Spleen (tissue), 13 donors: ENCODE measurements at places on chromosomes 16 and 17. TPM values are rescaled to one million over a fixed set of nuclear protein-coding genes. Genes with fewer than 3 reads are reported as not detected.

DNA sequence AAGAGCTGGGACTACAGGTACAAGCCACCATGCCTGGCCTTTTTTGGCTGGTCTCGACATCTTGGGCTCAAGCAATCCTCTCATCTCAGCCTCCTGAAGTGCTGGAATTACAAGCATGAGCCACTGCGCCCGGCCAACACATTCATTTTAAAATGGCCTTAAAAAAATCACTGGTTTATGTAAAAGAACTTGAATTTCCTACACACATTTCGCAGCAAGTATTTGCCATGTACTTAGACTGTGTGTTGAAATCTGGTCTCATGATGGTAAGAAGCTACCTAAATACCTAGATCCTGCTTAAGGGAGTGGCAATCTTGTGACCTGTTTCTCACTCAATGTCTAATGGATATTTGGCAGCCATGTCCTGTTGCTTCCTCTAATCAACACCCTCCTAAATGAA is 8.5 kb upstream of the CYTH1 start:
- H3K4me1 ChIP-seq = peaks cover 51% of the 10 kb centered on the region
- H3K27ac ChIP-seq = no peak overlapping the region
- H3K36me3 ChIP-seq = peaks cover 4% of the 10 kb centered on the region
- no peak overlapping the region for H3K4me3 ChIP-seq

Gene YBX2
- total RNA-seq = 0.19 TPM

Gene ABCC6
- 0.22 TPM for total RNA-seq

GRCh38 chr17:49555495-49556222 is 20.0 kb upstream of the NXPH3 start:
- no peak overlapping the region for H3K27ac ChIP-seq
- H3K36me3 ChIP-seq = no peaks in the 10 kb centered on the region
- peak; percentile 39 for DNase-seq
- no peak overlapping the region for H3K4me3 ChIP-seq
- H3K4me1 ChIP-seq = peaks cover 15% of the 10 kb centered on the region

DNA sequence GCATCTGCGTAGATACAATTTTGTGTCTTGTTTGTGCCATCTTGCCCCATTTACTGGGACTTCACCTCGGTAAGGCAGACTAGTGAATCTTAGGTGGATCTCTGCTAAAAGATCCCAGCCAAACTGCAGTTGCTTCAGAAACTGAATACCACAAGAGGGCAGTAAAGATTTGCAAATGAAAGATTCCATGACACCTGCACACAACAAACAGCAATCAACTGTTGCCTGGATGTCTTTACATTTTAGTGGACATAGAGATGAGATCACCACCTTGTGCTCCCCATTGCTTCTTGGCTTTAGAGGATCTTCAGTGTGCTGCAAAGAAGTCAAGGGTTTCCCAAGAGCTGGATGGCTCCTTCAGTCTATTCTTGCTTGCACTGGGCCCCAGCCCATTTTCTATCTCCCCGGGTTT is 119.2 kb upstream of the CACNG5 start:
- no peak for DNase-seq
- H3K27ac ChIP-seq = no peak overlapping the region
- H3K4me3 ChIP-seq = no peak overlapping the region
- H3K27me3 ChIP-seq = no peaks in the 10 kb centered on the region

Gene IL17C
- not detected for total RNA-seq

Gene CHST5
- not detected for total RNA-seq

GRCh38 chr17:19305256-19305655 is 57.3 kb downstream of the B9D1 start:
- H3K36me3 ChIP-seq = no peaks in the 10 kb centered on the region
- H3K4me1 ChIP-seq = peaks cover 73% of the 10 kb centered on the region
- H3K4me3 ChIP-seq = no peak overlapping the region
- H3K27me3 ChIP-seq = no peaks in the 10 kb centered on the region
- no peak for DNase-seq

Gene PNMT
- total RNA-seq = not detected

DNA sequence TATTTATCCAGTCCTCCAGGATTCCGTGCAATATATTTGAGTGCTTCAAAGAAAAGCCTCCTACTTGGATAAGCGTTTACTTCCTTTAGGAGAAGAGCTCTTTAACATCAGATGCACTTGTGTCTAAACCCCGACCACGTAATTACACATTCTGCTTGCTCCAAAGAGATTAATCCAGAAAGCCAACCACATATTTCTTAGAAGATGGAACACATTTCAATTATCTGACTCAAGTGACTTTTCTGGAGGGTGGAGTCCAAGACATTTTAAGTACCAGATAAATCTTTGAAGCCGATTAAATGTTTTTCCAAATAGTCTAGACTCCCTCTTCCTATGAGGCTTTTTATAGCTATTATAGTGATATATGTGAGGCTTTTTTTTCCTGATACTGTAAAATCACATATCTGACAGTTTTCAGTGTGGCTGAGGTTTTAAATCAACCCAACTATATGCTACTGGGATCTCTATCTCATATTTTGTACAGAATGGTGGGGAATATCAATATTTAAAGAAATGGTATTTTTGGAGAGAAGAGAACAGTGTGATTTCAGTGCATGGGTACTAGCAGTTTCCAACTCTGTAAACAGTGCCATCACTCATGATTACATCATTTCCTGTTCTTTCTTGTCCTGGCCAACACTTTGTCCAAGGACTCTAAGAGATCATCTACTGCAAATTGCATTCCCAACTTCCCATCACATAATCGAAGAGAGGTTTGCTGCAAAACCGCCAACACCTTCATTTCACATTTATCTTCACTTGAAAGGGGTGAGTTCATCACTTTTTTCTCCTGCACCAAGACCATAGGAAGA is 192.4 kb upstream of the HSBP1 start:
- no peak overlapping the region for H3K4me3 ChIP-seq
- H3K4me1 ChIP-seq = no peaks in the 10 kb centered on the region
- H3K27ac ChIP-seq = no peak overlapping the region
- H3K27me3 ChIP-seq = no peaks in the 10 kb centered on the region
- no peak for DNase-seq

DNA sequence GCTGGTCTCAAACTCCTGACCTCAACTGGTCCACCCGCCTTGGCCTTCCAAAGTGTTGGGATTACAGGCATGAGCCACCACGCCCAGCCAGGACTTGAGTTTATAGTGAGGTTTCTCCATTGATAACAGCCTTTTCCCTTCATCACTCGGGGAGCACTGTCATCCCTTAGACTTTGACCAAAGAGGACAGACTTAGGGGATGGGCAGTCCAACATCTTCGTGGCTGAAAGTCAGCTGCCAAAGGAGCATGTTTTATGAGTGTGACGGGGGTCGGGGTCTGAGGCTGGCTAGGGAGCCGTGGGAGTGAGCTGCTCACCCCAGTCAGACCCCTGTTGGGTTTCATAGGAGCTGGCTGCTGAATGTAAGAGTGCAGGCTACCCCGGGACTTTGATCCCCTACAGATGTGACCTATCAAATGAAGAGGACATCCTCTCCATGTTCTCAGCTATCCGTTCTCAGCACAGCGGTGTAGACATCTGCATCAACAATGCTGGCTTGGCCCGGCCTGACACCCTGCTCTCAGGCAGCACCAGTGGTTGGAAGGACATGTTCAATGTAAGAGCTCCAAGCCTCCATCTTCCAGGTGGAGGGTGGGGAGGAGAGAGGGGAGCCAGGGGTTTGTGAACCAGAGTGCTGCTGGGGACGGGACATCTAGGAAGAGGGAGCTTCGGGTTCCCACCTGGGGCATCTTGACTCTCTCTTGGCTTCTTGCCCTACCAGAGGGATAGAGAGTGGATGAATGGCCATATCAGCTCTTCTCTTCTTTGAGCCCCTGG is 3.1 kb downstream of the DHRS11 start:
- H3K27ac ChIP-seq = no peak overlapping the region
- H3K36me3 ChIP-seq = peaks cover 13% of the 10 kb centered on the region
- peaks cover 9% of the 10 kb centered on the region for H3K27me3 ChIP-seq
- peaks cover 14% of the 10 kb centered on the region for H3K4me1 ChIP-seq
- H3K4me3 ChIP-seq = no peak overlapping the region

Gene TBC1D3G
- not detected for total RNA-seq

DNA sequence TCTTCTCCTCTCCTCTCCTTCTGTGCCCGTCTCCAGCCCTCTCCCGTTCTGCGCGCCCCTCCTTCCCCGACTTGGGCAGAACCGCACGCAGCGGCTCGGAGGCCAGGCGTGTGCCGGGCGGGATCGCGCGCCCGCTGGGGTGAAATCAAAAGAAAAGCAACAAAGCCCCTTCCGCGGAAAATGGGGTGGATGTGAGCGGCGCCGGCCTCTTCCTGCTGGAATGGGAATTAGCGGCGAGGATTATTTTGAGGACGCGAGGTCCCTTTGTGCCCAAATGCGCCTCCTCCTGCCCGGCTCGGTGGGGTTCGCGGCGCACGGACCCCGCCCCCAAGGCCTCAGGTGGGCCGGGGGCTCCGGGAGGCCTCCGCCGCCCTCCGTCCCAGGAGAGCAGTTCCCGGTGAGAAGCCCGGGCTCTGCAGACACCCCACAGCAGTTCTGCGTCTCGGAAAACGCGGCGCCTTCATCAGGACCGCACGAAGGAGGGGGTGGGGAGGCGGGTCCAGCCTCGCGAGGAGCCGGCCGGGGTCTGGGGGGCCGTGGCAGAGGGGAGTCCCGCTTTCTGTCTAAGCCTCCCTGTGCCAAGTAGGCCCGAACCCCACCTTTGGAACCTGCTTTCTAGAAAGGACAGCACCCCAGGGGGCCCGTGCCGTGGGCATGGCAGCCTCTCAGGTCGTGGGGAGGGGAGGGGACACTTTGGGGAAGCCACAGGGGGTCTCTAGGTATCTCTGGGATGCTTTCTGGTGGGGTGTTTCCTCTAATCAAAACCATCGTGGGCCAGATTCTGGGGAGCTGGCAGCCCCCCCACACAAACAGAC is 91.0 kb upstream of the CBX4 start:
- H3K27me3 ChIP-seq = peaks cover 60% of the 10 kb centered on the region
- no peak overlapping the region for H3K27ac ChIP-seq
- H3K4me3 ChIP-seq = peak overlapping the region; percentile 21
- DNase-seq = no peak
- peaks cover 36% of the 10 kb centered on the region for H3K4me1 ChIP-seq

GRCh38 chr16:30493941-30494488 is 21.5 kb downstream of the ITGAL start:
- peaks cover 56% of the 10 kb centered on the region for H3K36me3 ChIP-seq
- no peak overlapping the region for H3K4me3 ChIP-seq
- no peaks in the 10 kb centered on the region for H3K27me3 ChIP-seq
- H3K27ac ChIP-seq = no peak overlapping the region

Gene HEATR9
- total RNA-seq = 0.28 TPM

DNA sequence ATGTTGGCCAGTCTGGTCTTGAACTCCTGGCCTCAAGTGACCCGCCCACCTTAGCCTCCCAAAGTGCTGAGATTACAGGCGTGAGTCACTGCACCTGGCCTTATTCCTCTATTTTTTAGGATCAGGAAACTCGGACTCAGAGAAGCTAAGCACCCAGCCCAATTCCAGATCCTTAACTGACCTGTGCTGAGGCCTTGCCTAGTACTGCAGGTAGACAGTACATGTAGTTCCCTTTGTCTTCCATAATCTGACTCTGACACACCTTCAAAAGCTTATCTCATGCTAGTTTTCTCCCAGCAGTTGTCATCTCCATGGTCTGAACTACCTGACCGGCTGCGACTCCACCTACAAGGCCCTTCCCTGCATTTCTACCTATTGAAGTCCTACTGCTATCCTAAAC is 65.7 kb upstream of the AXIN2 start:
- no peak overlapping the region for H3K27ac ChIP-seq
- DNase-seq = no peak
- H3K4me3 ChIP-seq = no peak overlapping the region

DNA sequence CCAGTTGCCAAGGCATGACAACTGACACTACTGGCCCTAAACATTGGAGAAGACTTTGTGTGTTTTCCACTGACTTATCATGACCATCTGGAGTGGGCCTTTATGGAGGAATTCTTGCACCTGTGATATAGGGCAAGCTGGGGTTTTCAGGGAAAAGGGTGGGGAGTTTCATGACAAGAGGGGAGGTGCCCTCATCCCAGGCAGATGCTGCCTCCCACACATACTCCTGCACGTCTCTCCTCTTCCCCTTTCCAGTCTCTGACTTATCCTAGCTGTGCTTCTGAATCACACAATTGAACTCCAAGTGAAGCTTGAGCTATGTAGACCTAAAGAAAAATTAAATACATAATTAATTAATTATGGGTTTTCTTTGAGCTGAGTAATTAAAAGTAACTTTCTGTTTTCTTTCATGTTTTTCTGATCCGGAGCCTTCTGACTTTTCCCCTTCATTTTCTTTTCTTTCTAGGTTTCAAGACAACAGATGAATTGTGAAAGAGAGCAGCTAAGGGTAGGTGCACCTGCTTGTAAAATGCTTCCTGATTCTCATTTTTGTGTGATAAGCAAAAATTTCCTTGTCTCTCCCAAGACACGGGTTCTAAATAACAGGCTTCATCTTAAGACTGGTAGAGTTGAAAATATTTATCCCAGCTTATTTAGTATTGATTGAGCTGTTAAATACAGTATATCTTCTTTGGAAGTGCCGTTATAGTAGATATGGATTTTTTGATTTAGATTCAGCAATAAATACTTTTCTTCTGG is 280.9 kb upstream of the RBFOX1 start:
- DNase-seq = no peak
- H3K36me3 ChIP-seq = no peaks in the 10 kb centered on the region
- H3K4me1 ChIP-seq = no peaks in the 10 kb centered on the region
- H3K27ac ChIP-seq = no peak overlapping the region

DNA sequence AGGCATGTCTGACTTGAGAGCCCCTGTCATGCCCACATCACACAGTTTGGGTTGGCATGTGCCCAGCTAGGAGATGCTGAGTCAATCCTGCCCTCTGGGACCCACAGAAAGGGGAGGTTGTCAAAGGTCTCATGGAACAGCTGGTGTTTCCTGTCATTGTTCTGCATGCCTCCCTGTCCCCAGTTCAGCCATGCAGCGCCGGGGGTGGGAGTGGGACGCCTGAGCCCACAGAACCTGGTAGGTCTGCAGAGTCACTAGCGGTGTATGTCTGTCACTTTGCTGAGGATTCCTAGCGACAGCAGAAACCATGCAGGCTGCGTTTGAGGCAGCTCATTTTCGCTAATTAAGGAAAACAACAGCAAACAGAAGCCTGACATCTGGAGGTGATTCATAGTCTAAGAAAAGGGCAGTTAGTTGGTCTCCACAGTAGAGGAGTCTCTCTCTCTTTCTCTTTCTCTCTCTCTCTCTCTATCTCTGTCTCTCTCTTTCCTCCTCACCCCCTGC is 19.6 kb upstream of the CCL1 start:
- no peak overlapping the region for H3K27ac ChIP-seq
- H3K36me3 ChIP-seq = no peaks in the 10 kb centered on the region
- no peaks in the 10 kb centered on the region for H3K27me3 ChIP-seq
- peaks cover 33% of the 10 kb centered on the region for H3K4me1 ChIP-seq
- no peak overlapping the region for H3K4me3 ChIP-seq
- peak; percentile 54 for DNase-seq
